ENCODE measurements at places on chromosomes 7 and 10. TPM values are rescaled to one million over a fixed set of nuclear protein-coding genes. Genes with fewer than 3 reads are reported as not detected.

GRCh38 chr10:68171539-68172080 lies 60.3 kb downstream of the ATOH7 start:
- no peak overlapping the region for H3K4me3 ChIP-seq
- no peak overlapping the region for H3K27ac ChIP-seq
- H3K4me1 ChIP-seq, result no peaks in the 10 kb centered on the region
- H3K36me3 ChIP-seq, result no peaks in the 10 kb centered on the region
- DNase-seq, result no peak

DNA sequence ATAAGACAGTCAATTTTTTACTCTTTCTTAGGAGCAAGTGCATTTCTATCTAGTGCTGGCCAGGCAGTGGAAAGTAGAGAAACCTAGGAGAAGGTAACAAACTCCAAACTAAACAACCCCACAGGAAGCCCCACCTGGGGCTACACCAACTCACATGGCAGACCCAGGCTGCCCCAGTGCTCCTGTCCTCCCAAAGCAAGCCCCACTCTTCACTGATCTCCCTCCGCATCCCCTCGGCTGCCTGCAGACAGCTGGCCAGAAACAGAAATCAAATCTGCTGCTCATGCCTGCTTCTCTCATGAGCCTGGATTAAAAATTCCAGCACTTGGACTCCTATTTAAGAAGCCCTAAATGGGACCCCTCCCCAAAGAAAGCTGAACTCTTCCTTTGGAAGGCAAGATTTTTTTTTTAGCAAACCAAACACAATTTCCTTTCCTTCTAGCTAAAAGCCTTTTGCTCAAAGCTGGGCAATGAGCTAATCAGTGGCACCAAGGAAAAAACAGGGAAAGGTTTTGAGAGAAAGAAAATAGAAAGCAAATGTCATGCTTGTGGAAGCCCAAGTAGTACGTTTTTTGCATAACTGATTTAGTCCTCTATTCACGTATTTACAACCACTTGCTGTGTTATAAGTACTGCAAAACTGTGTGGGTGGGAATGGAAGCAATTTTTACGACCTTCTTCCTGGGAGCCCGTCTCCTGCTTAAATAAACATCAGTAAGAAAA lies 10.8 kb downstream of the PDE1C start:
- H3K27ac ChIP-seq, result no peak overlapping the region
- H3K27me3 ChIP-seq, result no peaks in the 10 kb centered on the region
- no peak overlapping the region for H3K4me3 ChIP-seq

DNA sequence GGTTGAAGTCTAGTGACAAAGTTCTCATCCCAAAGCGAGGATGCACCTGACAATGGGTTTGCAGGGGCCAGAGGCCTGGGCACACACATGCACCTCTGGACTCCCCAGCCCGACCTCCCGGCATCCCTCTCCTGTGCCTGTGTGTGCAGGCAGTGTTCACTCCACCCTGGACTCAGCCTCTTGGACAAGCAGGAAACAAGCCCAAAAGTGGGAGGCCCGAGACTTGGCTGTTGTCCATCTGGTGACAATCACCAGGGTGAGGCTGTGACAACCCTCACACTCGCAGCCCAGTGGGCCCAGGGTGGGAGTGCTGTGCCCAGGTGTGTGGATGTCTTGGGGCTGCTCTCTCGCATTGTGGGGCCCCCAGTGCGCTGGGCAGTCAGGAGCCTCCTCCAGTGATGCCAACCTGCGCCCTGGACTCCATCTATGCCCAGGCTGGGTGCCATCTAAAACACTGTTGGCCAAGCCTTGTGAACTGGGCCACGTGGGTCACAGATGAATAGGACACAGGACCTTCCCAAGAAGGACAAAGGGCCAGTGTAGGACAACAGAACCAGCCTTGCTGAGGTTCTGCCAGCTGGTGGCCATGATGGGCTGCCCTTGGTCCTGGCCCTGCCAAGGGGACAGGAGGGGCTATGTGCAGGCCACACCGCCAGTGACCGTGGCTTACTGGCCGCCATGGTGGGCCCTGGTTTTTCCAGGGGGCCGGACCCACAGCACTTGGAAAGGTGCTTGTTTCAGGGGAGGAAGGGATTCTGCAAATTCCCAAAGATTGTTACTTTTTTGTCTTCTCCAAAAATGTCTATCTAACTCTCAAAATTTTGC lies 144.3 kb downstream of the TCERG1L start:
- no peak overlapping the region for H3K4me3 ChIP-seq
- H3K27ac ChIP-seq, result no peak overlapping the region
- no peaks in the 10 kb centered on the region for H3K36me3 ChIP-seq
- DNase-seq, result peak; percentile 39
- no peaks in the 10 kb centered on the region for H3K27me3 ChIP-seq
- H3K4me1 ChIP-seq, result no peaks in the 10 kb centered on the region

ACHE gene
- total RNA-seq, result 0.16 TPM

GRCh38 chr7:778968-779451 lies 51.9 kb upstream of the PRKAR1B start:
- no peaks in the 10 kb centered on the region for H3K4me1 ChIP-seq
- DNase-seq, result no peak
- H3K27ac ChIP-seq, result no peak overlapping the region
- H3K27me3 ChIP-seq, result no peaks in the 10 kb centered on the region

DNA sequence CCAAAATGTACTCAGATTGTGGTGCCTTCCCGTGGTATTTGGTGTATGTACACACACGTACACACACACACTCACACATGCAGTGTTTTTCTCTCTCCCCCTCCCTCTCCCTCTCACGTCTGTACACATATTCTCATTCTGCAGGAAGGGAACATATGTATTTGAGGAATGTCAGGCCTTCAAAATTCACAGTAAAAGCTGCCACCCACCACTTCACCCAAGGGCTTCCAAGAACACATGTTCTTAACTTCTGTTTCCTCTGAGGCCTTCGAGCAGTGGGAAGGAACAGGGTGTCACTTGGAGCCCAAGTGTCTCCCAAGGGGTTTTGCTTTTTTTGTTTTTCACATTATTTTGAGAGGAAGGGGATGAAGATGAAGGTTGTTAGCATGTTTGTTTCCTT lies 198.9 kb downstream of the TCF7L2 start:
- no peak overlapping the region for H3K4me3 ChIP-seq
- peaks cover 81% of the 10 kb centered on the region for H3K36me3 ChIP-seq
- H3K4me1 ChIP-seq, result no peaks in the 10 kb centered on the region
- no peak for DNase-seq
- no peaks in the 10 kb centered on the region for H3K27me3 ChIP-seq

OR6B1 gene
- total RNA-seq, result not detected

DNA sequence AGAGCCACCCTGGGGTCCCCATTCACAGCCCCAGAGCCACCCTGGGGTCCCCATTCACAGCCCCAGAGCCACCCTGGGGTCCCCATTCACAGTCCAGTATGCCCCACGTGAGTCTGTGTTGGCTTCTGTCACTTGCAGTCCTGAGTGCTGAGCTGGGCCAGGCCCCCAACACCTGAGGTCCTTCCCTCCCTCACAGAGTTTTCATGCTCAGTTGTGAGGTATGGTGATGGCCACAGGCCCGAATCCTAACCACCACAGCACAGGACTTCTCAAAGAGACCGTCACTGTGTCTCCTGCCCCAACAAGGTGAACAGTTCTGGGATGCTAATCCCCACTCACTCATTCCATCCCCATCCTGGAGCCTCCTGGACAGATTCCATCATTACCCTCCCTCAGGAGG lies 239.2 kb downstream of the PTPRN2 start:
- no peak overlapping the region for H3K4me3 ChIP-seq
- no peaks in the 10 kb centered on the region for H3K36me3 ChIP-seq
- no peak overlapping the region for H3K27ac ChIP-seq

- no peaks in the 10 kb centered on the region for H3K27me3 ChIP-seq
- DNase-seq, result no peak
- peaks cover 8% of the 10 kb centered on the region for H3K4me1 ChIP-seq
- no peak overlapping the region for H3K4me3 ChIP-seq
These were observed 121.3 kb upstream of the BTBD16 start for GRCh38 chr10:122149561-122150505.

- H3K36me3 ChIP-seq, result no peaks in the 10 kb centered on the region
- no peak for DNase-seq
- H3K27ac ChIP-seq, result no peak overlapping the region
- H3K27me3 ChIP-seq, result peaks cover 42% of the 10 kb centered on the region
- no peak overlapping the region for H3K4me3 ChIP-seq
These were observed 100.8 kb downstream of the MICALL2 start for GRCh38 chr7:1358376-1359050.

- peaks cover 41% of the 10 kb centered on the region for H3K36me3 ChIP-seq
- H3K27ac ChIP-seq, result no peak overlapping the region
- H3K4me3 ChIP-seq, result no peak overlapping the region
- no peaks in the 10 kb centered on the region for H3K27me3 ChIP-seq
- H3K4me1 ChIP-seq, result no peaks in the 10 kb centered on the region
These were observed 56.4 kb downstream of the KLRG2 start for GRCh38 chr7:139427029-139427420.

SLC13A4 gene
- not detected for total RNA-seq

DNA sequence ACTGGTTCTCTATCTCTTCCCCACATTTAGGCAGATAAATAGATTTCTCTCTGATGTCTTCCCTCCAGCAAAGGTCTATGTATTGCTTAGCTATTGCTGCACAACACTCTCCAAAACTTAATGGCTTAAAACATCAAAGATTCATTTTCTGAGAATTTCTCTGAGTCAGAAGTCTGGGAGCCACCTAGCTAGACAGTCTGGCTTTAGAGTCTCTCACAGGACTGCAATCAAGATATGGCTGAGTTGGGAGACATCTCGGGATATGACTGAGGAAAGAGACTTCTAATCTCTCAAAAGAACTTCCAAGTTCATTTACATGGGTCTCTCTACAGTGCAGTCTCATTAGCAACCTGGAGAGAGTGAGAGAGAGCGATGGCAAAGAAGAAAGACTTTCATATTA lies 553.6 kb upstream of the GHITM start:
- no peaks in the 10 kb centered on the region for H3K4me1 ChIP-seq
- H3K27ac ChIP-seq, result no peak overlapping the region
- no peak for DNase-seq
- H3K4me3 ChIP-seq, result no peak overlapping the region
- no peaks in the 10 kb centered on the region for H3K36me3 ChIP-seq

DNA sequence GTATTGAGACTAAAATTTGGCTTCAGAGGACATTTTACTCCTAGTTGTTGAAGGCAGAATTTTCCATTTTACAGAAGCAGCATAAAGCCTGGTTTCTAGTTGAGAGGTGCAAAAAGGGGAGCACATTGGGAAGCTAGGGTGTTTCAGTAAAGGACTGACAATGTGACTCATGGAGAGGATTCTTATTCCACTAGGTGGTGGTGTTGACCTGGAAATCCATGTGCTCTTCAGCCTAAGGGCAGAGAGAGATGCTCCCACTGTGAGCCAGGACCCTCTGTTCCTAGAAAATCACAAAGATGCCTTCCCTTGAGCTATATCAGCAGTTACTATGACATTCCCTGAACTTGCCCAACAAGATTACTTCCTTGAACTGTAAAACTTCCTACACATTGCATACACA lies 687.8 kb downstream of the IPMK start:
- DNase-seq, result peak; percentile 11
- no peaks in the 10 kb centered on the region for H3K36me3 ChIP-seq
- H3K27me3 ChIP-seq, result no peaks in the 10 kb centered on the region

SSC4D gene
- 0.34 TPM for total RNA-seq

GDF2 gene
- total RNA-seq, result not detected

SEC31B gene
- 2.2 TPM for total RNA-seq

PTF1A gene
- total RNA-seq, result not detected

GRCh38 chr7:142739923-142740492 lies 9.3 kb upstream of the PRSS1 start:
- no peaks in the 10 kb centered on the region for H3K27me3 ChIP-seq
- H3K36me3 ChIP-seq, result no peaks in the 10 kb centered on the region
- no peak for DNase-seq
- H3K4me3 ChIP-seq, result no peak overlapping the region
- H3K27ac ChIP-seq, result no peak overlapping the region

DNA sequence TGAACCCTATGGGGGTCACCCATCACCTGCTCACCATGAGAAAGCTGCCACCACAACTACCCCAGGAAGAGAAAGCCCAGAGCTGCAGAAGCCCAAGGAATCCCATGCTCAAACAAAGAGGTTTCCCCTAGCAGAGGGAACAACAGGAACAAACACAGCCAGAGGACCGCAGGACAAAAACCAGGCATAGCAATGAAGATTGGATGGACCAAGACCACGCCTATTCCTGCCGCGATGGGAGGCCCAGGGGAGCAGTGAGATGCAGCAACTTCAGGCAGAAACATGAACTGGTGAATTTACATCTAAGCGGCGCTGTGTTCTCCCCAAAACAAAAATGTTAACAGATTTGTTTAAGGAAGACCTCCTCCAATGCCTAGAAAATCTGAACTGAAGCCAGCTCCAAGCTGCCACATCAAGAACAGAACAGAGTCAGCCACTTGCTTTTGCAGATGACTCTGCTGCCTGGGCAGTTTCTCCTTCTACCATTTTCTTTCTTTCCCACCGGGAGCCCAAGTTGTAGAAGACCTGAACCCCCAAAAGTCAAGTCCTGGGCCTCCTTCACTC lies 134.2 kb upstream of the NEBL start:
- H3K27me3 ChIP-seq, result no peaks in the 10 kb centered on the region
- no peaks in the 10 kb centered on the region for H3K4me1 ChIP-seq
- H3K27ac ChIP-seq, result no peak overlapping the region
- H3K36me3 ChIP-seq, result no peaks in the 10 kb centered on the region
- no peak overlapping the region for H3K4me3 ChIP-seq

SPDYE5 gene
- not detected for total RNA-seq

- H3K27ac ChIP-seq, result no peak overlapping the region
- no peaks in the 10 kb centered on the region for H3K27me3 ChIP-seq
- peak; percentile 8 for DNase-seq
- H3K36me3 ChIP-seq, result no peaks in the 10 kb centered on the region
- no peak overlapping the region for H3K4me3 ChIP-seq
These were observed 637.4 kb downstream of the GALNT17 start for GRCh38 chr7:71769326-71769725.

CPED1 gene
- total RNA-seq, result 64.8 TPM

DNA sequence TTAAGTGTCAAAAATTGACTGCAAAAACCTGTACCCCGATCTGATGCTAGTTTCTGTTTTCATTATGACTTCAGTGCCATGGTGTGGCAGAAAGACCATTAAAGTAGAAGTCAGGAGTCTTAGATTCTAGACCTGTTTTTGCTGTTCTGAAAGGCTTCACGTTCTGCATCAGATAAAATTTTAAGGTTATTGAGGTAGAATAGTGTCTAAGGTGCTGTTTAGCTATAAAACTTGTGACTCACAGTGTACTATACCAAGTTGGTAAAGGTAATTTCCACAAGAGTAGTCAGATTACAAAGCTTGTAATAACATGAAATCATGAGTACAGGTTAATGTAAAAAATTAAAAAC lies 38.6 kb downstream of the ZNRF2 start:
- no peak overlapping the region for H3K27ac ChIP-seq
- no peak for DNase-seq
- no peaks in the 10 kb centered on the region for H3K36me3 ChIP-seq
- no peak overlapping the region for H3K4me3 ChIP-seq
- H3K4me1 ChIP-seq, result peaks cover 33% of the 10 kb centered on the region
- no peaks in the 10 kb centered on the region for H3K27me3 ChIP-seq
